IMR-90 (cell line): ENCODE measurements at places on chromosomes 7 and 10. TPM values are rescaled to one million over a fixed set of nuclear protein-coding genes. Genes with fewer than 3 reads are reported as not detected.

The CALHM1 gene
- total RNA-seq = not detected in 2 replicates

The CRTAC1 gene
- not detected in 2 replicates for total RNA-seq

The ALDH18A1 gene
- total RNA-seq = 201 and 232 TPM in 2 replicates

The ANXA11 gene
- total RNA-seq = 39.4 and 40.8 TPM in 2 replicates

The SMKR1 gene
- not detected in 2 replicates for total RNA-seq

The TET1 gene
- total RNA-seq = 4.3 and 5.6 TPM in 2 replicates

The WEE2 gene
- not detected in 2 replicates for total RNA-seq

The CYP2C18 gene
- total RNA-seq = not detected in 2 replicates

The TUBAL3 gene
- not detected in 2 replicates for total RNA-seq

The LIPF gene
- total RNA-seq = not detected in 2 replicates

The RGR gene
- total RNA-seq = not detected in 2 replicates

The PRF1 gene
- not detected in 2 replicates for total RNA-seq

GRCh38 chr10:79491143-79491835 is 21.0 kb upstream of the EIF5AL1 start:
- peaks cover 10% of the 10 kb centered on the region; the same call in 1 of the 2 replicates for H3K27me3 ChIP-seq
- H3K36me3 ChIP-seq = no peaks in the 10 kb centered on the region
- DNase-seq = no peak
- peak overlapping the region; percentile 21; the same call in 1 of the 2 replicates for H3K27ac ChIP-seq
- H3K4me1 ChIP-seq = peaks cover 26% of the 10 kb centered on the region

- no peaks in the 10 kb centered on the region for H3K36me3 ChIP-seq
- no peak overlapping the region for H3K4me3 ChIP-seq
- H3K27ac ChIP-seq = peak overlapping the region; percentile 36; the same call in 1 of the 2 replicates
- H3K4me1 ChIP-seq = peaks cover 3% of the 10 kb centered on the region
These were observed 311.2 kb upstream of the GNAI1 start for GRCh38 chr7:79823246-79823951.

DNA sequence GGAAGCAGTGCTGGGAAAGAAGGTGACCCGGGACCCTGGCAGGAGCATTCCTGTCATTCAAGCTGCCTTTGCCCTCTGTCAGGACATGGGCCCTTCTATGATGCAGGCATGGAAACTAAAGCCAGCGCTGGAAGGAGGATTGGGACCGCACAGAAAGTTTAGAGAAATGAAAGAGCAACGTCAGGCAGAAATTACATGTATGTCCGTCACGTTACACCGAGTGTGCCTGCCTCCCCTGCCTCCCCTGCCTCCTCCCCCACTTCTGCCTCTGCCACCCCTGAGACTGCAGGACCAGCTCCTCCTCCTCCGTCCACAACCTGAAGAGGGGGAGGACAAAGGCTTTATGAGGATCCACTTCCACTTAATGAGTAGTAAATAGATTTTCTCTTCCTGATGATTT is 13.9 kb upstream of the PWWP2B start:
- H3K36me3 ChIP-seq = no peaks in the 10 kb centered on the region
- no peak overlapping the region for H3K4me3 ChIP-seq
- H3K4me1 ChIP-seq = 0 out of 2 replicates have a peak, but pooled peaks cover 2% of the 10 kb centered on the region
- no peak for DNase-seq
- H3K27me3 ChIP-seq = peaks cover 4% of the 10 kb centered on the region; the same call in 1 of the 2 replicates

GRCh38 chr7:96800824-96801223 is 91.2 kb upstream of the SEM1 start:
- H3K4me3 ChIP-seq = no peak overlapping the region
- H3K27me3 ChIP-seq = no peaks in the 10 kb centered on the region
- H3K36me3 ChIP-seq = no peaks in the 10 kb centered on the region

DNA sequence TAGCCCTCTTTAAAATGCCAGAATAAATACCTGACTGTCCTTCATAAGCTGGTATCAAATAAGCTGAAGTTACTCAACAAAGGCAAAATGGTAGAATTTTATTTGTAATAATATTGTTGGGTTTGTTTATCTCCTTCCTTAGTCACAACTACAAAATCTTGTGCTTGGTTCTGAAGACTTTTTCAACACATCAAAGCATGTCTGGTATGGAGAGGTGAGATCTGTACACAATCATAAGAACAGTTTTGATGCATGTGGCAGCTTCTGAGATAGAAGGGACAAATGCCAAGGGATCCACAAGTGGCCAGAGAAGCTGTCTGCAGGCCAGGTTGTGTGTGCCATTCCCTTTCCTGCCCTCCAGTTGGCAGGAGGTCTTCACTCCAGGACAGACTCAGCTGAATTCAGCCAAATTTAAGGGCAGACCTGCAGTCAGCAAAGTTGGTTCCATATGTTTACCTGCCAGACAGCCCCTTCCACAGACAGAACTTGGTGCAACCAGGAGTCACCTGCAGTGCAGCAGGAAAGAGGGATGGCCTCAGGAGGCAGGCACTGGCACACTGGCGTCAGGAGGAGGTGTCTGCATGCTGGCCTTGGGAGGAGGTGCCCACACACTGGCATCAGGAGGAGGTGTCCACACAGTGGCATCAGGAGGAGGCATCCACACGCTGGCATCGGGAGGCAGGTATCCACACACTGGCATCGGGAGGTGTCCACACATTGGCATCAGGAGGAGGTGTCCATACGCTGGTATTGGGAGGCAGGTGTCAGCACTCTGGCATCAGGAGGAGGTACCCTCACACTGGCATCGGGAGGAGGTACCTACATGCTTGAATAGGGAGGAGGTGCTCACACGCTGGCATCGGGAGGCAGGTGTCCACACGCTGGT is 93.1 kb upstream of the IKZF1 start:
- no peak overlapping the region for H3K4me3 ChIP-seq
- no peak for DNase-seq
- H3K4me1 ChIP-seq = no peaks in the 10 kb centered on the region
- no peaks in the 10 kb centered on the region for H3K27me3 ChIP-seq
- H3K36me3 ChIP-seq = no peaks in the 10 kb centered on the region

DNA sequence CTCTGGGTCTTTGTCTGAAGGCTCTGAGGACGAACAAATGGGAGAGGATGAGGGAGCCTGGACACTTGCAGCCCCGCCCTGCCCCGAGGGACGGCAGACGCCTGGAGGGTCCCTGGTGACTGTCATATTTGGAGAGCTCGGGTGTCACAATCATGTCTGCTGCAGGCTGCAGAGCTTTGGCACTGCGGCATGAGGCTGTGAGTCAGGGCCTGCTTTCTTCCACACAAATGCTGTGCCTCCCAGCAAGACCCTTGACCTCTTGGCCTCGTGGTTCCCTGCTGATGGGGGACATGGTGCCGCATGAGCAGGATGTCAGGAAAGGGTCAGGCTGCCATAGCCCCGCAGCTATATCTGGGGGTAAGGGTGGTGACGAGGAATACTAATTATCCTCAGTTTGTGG is 64.9 kb upstream of the PPIF start:
- DNase-seq = no peak
- H3K4me1 ChIP-seq = peaks cover 14% of the 10 kb centered on the region
- no peak overlapping the region for H3K4me3 ChIP-seq
- peaks cover 62% of the 10 kb centered on the region for H3K36me3 ChIP-seq
- H3K27me3 ChIP-seq = no peaks in the 10 kb centered on the region

DNA sequence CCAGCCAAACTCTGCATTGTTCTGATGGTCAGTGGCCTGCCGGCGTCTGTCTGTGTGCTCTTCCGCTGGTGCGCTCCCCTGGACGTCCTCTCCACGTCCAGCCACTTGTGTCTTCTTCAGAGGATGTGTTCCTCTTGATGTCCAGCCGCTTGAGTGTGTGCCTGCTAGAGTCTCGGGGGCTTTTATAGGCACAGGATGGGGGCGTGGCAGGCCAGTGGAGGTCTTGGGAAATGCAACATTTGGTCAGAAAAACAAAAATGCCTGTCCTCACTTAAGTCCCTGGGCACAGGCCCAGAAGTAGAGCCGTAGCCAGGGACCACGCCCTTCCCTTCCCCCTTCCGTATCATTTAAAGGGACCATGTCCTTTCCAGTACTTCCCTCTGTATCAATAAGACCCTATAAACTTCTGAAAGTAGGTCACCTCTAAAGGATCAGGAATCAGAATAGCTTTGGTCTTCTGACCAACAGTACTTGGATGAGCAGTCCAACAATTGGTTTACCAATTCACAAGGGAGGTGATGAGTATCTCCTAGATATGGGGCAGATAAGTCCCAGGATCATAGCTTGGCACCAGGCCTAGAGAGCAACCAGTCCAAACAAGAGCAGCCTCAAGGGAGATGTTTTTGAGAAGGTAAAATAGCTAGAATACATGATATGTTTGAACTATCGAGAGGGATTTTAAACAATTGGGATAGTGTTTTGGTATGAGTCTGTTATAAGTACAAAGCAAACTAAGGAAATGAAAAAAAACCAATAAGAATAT is 32.2 kb upstream of the PNLIPRP3 start:
- H3K36me3 ChIP-seq = no peaks in the 10 kb centered on the region
- no peak for DNase-seq
- H3K27ac ChIP-seq = no peak overlapping the region
- no peak overlapping the region for H3K4me3 ChIP-seq

- no peaks in the 10 kb centered on the region for H3K27me3 ChIP-seq
- 0 out of 2 replicates have a peak, but pooled peaks cover under 1% of the 10 kb centered on the region for H3K36me3 ChIP-seq
- peaks cover 2% of the 10 kb centered on the region; the same call in 1 of the 2 replicates for H3K4me1 ChIP-seq
- no peak overlapping the region for H3K4me3 ChIP-seq
- no peak for DNase-seq
These were observed 43.3 kb downstream of the CNOT4 start for GRCh38 chr7:135466442-135467206.

- peak; percentile 89 for DNase-seq
- H3K27ac ChIP-seq = peak overlapping the region; percentile 22
- no peaks in the 10 kb centered on the region for H3K27me3 ChIP-seq
- peaks cover 10% of the 10 kb centered on the region for H3K4me1 ChIP-seq
- H3K4me3 ChIP-seq = no peak overlapping the region
These were observed 41.1 kb downstream of the ZC3HC1 start for GRCh38 chr7:130009848-130010688.

- H3K27me3 ChIP-seq = no peaks in the 10 kb centered on the region
- no peak overlapping the region for H3K27ac ChIP-seq
- no peaks in the 10 kb centered on the region for H3K4me1 ChIP-seq
These were observed 199.3 kb upstream of the CDCA7L start for GRCh38 chr7:22144950-22145349.

DNA sequence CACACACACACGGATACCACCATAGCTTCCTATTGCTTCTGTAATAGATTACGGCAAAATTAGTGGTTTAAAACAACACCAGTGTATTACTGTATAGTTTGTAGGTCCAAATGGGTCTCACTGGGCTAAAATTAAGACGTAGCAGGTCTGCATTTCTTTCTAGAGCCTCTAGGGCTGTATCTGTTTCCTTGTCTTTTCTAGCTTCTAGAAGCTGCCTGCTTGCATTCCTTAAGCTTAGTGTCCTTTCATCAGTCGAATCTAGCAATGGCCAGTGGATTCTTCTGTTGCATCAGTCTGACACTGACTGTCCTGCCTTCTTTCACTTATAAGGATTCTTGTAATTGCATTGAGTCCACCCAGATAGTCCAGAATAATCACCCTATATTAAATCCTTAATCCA is 882.3 kb downstream of the PCDH15 start:
- H3K27ac ChIP-seq = no peak overlapping the region
- no peaks in the 10 kb centered on the region for H3K4me1 ChIP-seq
- no peaks in the 10 kb centered on the region for H3K36me3 ChIP-seq
- H3K27me3 ChIP-seq = no peaks in the 10 kb centered on the region

DNA sequence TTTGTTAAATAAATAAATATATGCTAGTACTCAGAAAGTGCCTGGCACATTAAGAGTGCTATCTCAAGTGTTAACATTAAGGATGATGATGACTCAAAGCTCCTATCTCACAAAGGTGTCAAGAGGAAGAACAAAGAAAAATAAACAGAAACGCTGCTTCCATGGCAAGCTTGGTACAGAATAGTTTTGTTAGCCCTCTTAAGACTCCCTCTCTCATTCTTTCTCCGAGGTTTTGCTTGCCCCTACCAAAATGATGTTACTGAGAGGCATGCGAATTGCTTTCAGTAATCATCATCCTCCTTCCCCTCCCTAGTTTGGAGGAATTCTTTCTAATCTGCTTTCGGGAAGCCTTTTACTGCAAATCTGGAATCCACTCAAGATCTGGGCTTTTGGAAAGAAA is 96.7 kb downstream of the SORCS1 start:
- H3K27me3 ChIP-seq = no peaks in the 10 kb centered on the region
- no peak for DNase-seq
- H3K4me3 ChIP-seq = no peak overlapping the region

DNA sequence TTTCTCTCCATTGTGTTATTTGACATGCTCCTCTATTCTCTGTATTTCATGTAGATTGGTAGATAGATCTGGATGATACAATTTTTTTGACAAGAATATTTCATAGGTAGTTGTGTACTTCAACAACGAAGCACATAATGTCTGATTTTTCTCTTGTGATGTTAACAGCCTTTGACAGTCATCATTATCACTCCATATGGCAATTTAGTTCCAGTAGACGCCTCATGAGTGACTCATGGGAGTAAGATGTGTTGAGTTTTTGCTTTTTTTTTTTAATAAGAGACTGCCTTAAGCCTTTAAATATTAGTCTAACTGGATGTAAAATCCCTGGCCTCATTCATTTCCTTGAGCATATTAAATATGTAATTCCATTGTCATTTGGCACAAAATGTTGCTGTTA is 123.5 kb upstream of the ZNF32 start:
- no peaks in the 10 kb centered on the region for H3K4me1 ChIP-seq
- no peak for DNase-seq
- H3K4me3 ChIP-seq = no peak overlapping the region
- no peaks in the 10 kb centered on the region for H3K36me3 ChIP-seq
- H3K27ac ChIP-seq = no peak overlapping the region
